Fibroblast of the aortic adventitia (primary cell): ENCODE measurements at places on chromosomes 5 and 9.

GRCh38 chr9:111917980-111918379 is 21.4 kb downstream of the UGCG start:
- no peak for DNase-seq

- DNase-seq, result no peak
Measured at GRCh38 chr5:40552981-40553380, 126.7 kb upstream of the PTGER4 start.

GRCh38 chr5:131433109-131433508 is 169.3 kb downstream of the CDC42SE2 start:
- no peak for DNase-seq

- no peak for DNase-seq
Measured at GRCh38 chr9:92633614-92634278, 36.2 kb downstream of the IPPK start.

GRCh38 chr9:27118916-27119315 is 9.9 kb downstream of the TEK start:
- peak; percentile 53 for DNase-seq

DNA sequence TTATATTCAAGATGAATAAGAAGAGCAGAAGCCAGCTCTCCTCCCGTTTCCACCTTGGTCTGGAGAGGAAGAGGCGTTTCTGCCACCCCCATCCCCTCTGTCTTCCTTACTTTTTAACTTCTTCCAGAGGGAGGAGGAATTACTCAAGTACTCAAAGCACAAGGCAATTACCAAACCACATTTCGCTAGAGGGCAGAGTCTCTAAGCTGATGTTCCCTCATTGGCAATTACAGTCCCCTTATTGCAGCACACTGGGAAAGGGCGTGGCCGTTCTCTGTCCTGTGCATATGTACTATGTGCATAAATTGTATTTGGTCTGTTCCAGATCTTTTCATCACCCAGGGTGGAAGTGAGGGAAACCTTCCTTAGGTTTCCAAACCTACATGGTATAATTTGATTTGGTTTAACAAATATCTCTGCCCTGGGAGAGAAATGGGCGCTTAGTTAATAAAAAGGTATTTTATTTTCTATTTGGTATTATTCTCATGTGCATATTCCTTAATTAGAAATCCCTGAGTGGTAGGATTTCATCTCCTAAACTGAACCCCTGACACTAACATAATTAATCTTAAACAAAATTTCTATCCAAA is 29.8 kb upstream of the ALDOB start:
- peak; percentile 82 for DNase-seq

GRCh38 chr5:78899922-78900362 is 85.2 kb downstream of the ARSB start:
- DNase-seq, result peak; percentile 78

GRCh38 chr5:149839761-149840160 is 104.8 kb downstream of the PDE6A start:
- no peak for DNase-seq

DNA sequence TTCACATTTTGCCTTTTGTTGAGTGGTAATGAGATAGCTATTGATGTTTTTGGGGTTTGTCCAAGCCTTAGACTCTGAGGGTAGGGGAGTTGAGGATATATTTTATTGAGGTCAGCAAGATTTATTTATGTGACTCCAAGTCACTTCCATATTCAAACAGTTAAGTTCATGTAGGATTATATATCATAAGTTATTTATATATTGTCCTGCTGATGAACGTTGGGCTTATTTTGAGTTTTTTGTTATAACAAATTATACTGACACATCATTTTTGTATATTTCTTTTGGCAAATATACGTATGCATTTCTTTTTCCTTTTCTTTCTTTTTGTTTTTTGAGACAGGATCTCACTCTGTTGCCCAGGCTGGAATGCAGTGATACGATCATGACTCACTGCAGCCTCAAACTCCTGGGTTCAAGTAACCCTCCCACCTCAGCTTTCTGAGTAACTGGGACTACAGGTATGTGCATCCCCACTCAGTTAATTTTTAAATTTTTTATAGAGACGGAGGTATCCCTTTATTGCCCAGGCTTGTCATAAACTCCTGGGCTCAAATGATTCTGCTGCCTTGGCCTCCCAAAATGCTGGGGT is 23.5 kb upstream of the IL12B start:
- peak; percentile 39 for DNase-seq
